Mammary microvascular endothelial cell (primary cell): ENCODE measurements at places on chromosomes 1 and 21. TPM values are rescaled to one million over a fixed set of nuclear protein-coding genes. Genes with fewer than 3 reads are reported as not detected.

Gene ZCCHC17
- 38.0 and 38.2 TPM in 2 replicates for total RNA-seq

Gene PTPN7
- total RNA-seq = 0.33 and 1.0 TPM in 2 replicates

Gene ST7L
- 13.8 and 19.3 TPM in 2 replicates for total RNA-seq

Gene SLC30A1
- 13.8 and 15.9 TPM in 2 replicates for total RNA-seq

Gene ROR1
- 2.8 and 3.3 TPM in 2 replicates for total RNA-seq

Gene SLC25A34
- total RNA-seq = 0.05 and 0.27 TPM in 2 replicates

Gene TMEM52
- not detected in 2 replicates for total RNA-seq

Gene JMJD4
- 15.8 and 23.2 TPM in 2 replicates for total RNA-seq

Gene DRAXIN
- total RNA-seq = 0.25 and 0.27 TPM in 2 replicates

Gene AMY1A
- total RNA-seq = not detected in 2 replicates

Gene F13B
- total RNA-seq = not detected in 2 replicates

Gene CFHR3
- total RNA-seq = not detected in 2 replicates

Gene NBPF6
- total RNA-seq = not detected in 2 replicates

Gene TAS1R3
- total RNA-seq = not detected in 2 replicates

Gene CD247
- total RNA-seq = not detected in 2 replicates

Gene SAMD13
- 2.7 and 2.9 TPM in 2 replicates for total RNA-seq

Gene MFAP2
- 36.8 and 40.6 TPM in 2 replicates for total RNA-seq

Gene RCOR3
- 9.6 and 10.3 TPM in 2 replicates for total RNA-seq

Gene PADI3
- total RNA-seq = not detected in 2 replicates

Gene PM20D1
- not detected in 2 replicates for total RNA-seq

Gene RBM11
- not detected in 2 replicates for total RNA-seq

Gene GOLT1A
- total RNA-seq = not detected in 2 replicates

Gene SLC2A5
- total RNA-seq = not detected in 2 replicates

Gene TAS1R1
- total RNA-seq = 0.10 TPM in 1 of 2 replicates, not detected in the other

Gene GPX7
- total RNA-seq = 18.5 and 19.3 TPM in 2 replicates

Gene NR5A2
- total RNA-seq = 22.2 and 22.6 TPM in 2 replicates

Gene TMPRSS15
- not detected in 2 replicates for total RNA-seq

Gene ITLN1
- not detected in 2 replicates for total RNA-seq

Gene CHIA
- not detected in 2 replicates for total RNA-seq

Gene OPRD1
- not detected in 2 replicates for total RNA-seq

Gene FAM163A
- 0.30 and 0.47 TPM in 2 replicates for total RNA-seq

Gene AMY1C
- total RNA-seq = not detected in 2 replicates

Gene ZNF436
- 8.1 and 8.9 TPM in 2 replicates for total RNA-seq

Gene ICOSLG
- 0.67 and 1.0 TPM in 2 replicates for total RNA-seq

Gene FRRS1
- total RNA-seq = 1.8 and 5.2 TPM in 2 replicates

Gene GNG4
- total RNA-seq = 0.07 TPM in 1 of 2 replicates, not detected in the other

Gene KIAA0319L
- 19.5 and 25.8 TPM in 2 replicates for total RNA-seq

Gene SPRR2F
- total RNA-seq = not detected in 2 replicates

Gene CFH
- total RNA-seq = 3.2 and 5.6 TPM in 2 replicates

Gene SPRR1A
- total RNA-seq = not detected in 2 replicates

Gene ORC1
- 10.5 and 11.1 TPM in 2 replicates for total RNA-seq

Gene PTPN14
- 47.7 and 52.8 TPM in 2 replicates for total RNA-seq

Gene DOP1B
- total RNA-seq = 7.0 and 8.8 TPM in 2 replicates

Gene SYCP1
- not detected in 2 replicates for total RNA-seq

Gene PDZK1
- total RNA-seq = not detected in 2 replicates

Gene NFASC
- total RNA-seq = not detected in 2 replicates

Gene AGMAT
- 1.6 and 2.5 TPM in 2 replicates for total RNA-seq

Gene RHD
- total RNA-seq = not detected in 2 replicates

Gene HYI
- total RNA-seq = 183 and 185 TPM in 2 replicates

Gene LRRIQ3
- total RNA-seq = 0.27 and 0.34 TPM in 2 replicates

Gene OR2M3
- not detected in 2 replicates for total RNA-seq

Gene RHCE
- total RNA-seq = not detected in 2 replicates

Gene RGS5
- total RNA-seq = 0.54 and 0.60 TPM in 2 replicates
